AML-193 (cell line): ENCODE measurements at places on chromosomes 1 and 21.

DNA sequence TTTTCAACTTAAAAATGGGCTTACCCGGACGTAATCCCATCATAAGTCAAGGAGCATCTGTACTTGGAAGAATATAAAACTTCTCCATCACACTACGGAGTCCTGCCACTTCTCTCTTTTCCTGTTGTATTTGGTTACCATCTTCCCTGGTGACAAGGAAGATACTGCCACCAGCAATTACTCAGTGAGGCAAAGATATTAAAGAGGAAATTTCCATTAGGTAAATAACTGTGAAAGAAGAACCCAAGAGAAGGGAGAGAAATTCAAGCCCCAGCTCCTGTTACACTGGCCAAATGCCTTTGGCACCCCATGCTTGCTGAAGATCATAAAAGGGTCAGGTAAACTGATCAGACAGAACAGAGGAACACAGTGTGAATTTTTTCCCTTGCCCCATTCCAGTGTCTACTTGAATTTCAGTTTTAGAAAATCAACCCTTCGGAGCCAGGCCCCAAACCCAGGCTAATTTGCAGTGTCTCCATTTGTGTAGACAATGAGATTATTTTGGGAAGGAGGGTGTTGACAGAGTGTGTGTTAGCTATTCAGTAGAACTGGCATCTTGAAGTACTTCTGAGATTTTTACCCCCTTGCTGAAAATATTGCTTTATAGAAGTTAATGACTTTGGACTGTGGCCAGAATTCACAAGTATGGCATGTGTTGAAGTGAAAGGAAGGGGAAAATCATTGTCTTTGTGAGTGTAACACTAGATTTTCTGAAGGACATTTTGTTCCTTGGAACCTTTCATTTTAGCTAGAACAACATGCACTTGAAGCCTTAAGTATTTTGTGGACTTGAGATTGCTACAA is 167.1 kb downstream of the DHRS3 start:
- no peak for DNase-seq

GRCh38 chr1:214895011-214895600 is 187.4 kb upstream of the KCNK2 start:
- no peak for DNase-seq

DNA sequence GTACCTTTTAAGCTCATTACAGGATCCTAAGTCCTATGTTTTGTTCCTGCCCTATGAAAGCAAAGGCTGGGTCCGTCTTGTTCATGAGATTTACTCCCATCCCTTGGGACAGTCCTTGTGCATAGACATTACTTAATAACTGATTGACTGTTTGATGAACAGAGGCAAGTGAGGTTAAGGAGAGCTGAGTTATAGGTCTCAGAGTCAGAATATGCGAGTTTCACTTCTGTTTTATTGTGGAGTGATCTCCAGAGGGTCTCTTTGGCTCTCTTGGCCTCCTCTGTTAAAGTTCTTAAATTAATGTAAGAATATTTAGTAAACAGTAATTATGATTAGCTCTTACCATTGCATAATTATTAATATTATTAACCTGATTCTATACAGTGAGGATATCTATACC is 52.6 kb downstream of the BRINP2 start:
- DNase-seq, result no peak

GRCh38 chr1:156866249-156866909 is 5.7 kb downstream of the NTRK1 start:
- no peak for DNase-seq

- no peak for DNase-seq
Measured at GRCh38 chr1:98698625-98699024, 37.1 kb downstream of the SNX7 start.

GRCh38 chr1:27632387-27633297 is 2.3 kb downstream of the FGR start:
- peak; percentile 56 for DNase-seq

GRCh38 chr1:233885196-233885920 is 19.1 kb upstream of the SLC35F3 start:
- DNase-seq, result no peak

GRCh38 chr21:29312981-29313380 is 14.3 kb downstream of the BACH1 start:
- DNase-seq, result no peak

- no peak for DNase-seq
Measured at GRCh38 chr1:205474571-205474970, 18.7 kb upstream of the BLACAT1 start.

GRCh38 chr1:61680500-61680899 is 44.4 kb downstream of the TM2D1 start:
- DNase-seq, result no peak

GRCh38 chr21:14824126-14824525 is 240.7 kb downstream of the NRIP1 start:
- DNase-seq, result no peak

- no peak for DNase-seq
Measured at GRCh38 chr1:32239337-32239736, 7.7 kb upstream of the FAM167B start.

DNA sequence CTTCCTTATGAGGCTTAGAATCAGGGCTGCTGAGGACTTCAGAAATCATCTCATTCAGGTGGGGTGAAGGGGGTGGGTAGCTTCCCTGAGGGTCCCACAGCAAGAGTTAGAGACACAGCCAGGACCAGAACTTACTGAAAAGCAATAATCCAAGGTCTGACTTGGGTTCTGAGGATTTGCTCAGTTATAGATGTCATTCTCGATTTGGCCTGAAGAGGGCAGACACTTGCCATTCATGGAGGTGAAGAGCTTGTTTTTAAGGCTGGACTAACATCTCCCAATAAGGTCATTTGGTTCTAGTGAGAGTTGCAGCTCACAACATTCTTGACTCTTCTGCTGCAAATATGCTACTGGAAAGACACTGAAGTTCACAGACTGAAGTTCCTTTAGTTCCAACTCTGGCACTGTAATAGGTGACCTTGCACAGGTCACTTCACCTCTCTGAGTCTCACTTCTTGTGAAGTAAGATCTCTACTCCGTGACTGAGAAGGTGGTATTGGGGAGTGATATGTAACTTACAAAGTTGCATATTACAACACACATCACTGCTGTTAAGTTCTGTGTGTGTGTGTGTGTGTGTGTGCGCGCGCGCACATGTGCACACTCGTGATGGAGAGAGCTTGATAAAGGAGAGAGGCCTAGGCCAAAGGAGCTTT is 69.8 kb upstream of the DIRAS3 start:
- DNase-seq, result peak; percentile 39

DNA sequence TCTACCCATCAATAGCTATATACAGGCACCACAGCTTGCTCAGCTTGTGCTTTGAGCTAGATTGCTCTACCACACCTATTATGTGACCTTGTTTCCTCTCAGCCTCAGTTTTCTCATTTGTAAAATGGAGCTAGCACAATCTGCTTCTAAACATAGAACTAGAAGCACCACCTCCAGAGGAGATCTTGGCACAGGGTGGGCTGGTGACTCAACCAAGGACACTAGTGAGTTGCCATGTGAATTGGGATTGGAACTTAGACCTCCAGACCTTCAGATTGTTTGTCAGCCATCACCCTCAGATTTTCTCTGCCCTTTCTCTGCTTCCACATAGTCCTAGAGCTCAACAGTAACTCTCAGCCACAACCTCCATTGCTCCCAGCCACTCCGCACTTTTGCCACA is 3.0 kb upstream of the MACO1 start:
- no peak for DNase-seq

- DNase-seq, result no peak
Measured at GRCh38 chr1:47745715-47746609, 251.2 kb downstream of the TRABD2B start.

GRCh38 chr1:214523124-214523824 is 28.1 kb downstream of the PTPN14 start:
- no peak for DNase-seq

DNA sequence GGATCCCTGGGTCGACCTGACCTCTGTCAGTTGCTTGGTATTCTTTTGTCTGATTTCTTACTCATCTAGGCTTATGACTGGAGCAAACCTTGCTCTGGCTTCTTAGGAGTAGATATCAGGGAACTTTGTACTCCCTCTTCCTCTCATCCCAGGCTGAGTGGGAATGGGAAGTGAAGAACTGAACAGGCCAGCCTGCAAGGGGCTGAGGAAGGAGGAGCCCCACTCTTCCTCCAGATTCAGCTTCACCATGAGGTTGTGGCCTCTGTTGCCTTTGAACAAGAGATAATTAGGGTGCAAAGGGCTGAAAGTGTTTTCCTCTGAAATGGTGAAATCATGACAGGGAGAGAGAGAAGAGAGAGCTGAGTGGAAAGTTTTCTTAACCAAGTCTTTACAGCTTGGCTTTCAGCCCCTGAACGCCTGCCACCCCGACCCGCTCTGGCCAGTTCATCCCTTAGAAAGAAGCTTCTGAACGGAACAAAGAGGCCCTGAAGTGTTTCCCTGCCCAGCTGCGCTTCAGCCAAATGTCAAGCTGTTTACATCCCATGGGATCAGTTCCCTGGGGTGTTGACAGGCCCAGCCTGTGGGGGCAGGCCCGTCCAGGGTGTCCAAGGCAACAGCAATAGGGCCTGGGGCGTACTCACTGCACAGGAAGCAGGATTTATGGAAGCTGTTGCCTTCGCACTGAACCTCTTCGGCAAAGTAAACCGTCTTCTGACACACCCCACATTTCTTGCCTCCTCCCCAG is 11.2 kb downstream of the CSRP1 start:
- DNase-seq, result no peak

- DNase-seq, result no peak
Measured at GRCh38 chr1:43563876-43564539, 33.3 kb downstream of the PTPRF start.

DNA sequence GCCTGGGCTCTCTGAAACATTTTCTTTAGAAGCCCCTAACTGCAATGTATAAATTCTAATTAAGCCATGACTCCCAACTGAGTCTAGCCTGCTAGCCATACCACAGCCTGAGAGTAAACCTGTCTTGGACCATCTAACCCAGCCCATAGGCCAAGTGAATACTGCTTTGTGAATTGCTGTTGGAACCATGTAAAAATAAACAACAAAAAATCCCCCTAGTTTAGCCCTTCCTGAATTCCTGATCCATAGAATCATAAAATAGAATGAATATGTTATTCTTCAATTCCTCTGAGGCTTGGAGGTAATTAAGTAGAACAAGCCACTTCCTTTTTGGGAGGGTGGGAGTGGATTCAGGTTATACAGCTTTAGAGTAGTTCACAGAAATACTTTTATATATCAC is 1496.4 kb downstream of the MRPL39 start:
- DNase-seq, result no peak

DNA sequence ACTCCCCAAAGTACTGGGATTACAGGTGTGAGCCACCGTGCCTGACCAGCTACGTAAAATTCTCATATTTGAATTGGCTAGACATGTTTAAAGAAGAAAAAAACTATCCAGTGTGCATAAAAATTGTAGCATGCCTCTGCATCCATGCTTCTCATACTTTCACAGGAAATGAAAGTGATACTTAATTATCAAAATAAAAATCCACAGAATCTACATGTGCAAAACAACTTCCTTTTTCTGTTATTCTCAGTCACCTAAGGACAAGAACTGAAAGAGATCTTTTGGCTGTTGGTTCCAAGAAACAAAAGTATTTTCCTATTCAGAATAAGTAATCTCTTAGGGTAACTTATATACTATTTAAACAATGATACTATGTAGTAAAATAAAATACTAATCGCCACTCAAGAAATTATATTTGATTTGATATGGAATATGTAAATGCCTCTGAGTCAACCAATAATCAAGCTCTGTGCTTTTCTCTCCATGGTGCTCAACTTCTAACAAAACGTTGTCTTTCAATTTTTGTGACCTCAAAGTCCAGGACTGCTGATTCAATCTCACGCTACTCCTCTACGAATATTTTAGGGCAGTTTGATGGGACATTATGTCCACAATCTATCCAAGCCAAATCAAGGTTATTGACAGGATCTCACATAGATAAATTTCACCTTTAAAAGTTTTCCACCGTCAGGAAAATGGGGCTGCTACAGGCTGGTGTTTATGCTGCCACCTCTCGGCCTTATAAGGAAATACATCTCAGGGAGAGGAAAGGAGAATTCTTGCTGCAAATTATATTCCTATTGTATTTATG is 102.7 kb downstream of the ZNF281 start:
- peak; percentile 50 for DNase-seq

GRCh38 chr1:197356723-197357533 is 88.9 kb downstream of the CRB1 start:
- peak; percentile 30 for DNase-seq

GRCh38 chr21:32352526-32352925 is 40.3 kb downstream of the URB1 start:
- DNase-seq, result no peak

GRCh38 chr1:42195841-42196240 is 31.3 kb upstream of the GUCA2A start:
- DNase-seq, result no peak
